SW 1271 (cell line): ENCODE measurements at places on chromosomes 12 and 14.

DNA sequence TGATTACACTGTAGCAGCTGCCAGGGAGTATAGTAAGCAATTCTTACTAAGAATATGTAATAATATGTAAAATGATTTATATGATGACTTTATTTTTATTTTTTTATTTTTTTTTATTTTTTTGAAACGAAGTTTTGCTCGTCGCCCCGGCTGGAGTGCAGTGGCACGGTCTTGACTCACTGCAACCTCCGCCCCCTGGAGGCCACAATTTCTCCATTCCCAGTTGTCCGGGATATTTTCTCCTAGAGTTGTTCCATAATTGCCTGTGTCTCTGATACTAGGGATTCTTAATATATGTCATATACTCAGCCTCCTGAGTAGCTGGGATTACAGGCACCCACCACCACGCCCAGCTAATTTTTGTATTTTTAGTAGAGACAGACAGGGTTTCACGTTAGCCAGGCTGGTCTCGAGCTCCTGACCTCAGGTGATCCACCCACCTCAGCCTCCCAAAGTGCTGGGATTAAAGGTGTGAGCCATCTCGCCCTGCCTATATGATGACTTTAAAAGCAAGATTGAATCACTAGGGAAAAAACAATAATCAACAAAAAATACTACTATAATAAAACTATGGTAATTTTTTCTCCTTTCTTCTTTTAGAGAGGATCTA, 12.2 kb upstream of the ITPR2 start:
- peak; percentile 57 for DNase-seq

- no peak for DNase-seq
These were observed 311.0 kb downstream of the GRIN2B start for GRCh38 chr12:13670285-13670866.

GRCh38 chr12:89092297-89092696, 260.0 kb downstream of the DUSP6 start:
- no peak for DNase-seq

- no peak for DNase-seq
These were observed 168.0 kb upstream of the TBX3 start for GRCh38 chr12:114851981-114852380.
